ENCODE measurements at places on chromosomes 11 and 22.

GRCh38 chr22:39661842-39662685 lies 91.5 kb downstream of the CACNA1I start:
- DNase-seq: peak; percentile 85

DNA sequence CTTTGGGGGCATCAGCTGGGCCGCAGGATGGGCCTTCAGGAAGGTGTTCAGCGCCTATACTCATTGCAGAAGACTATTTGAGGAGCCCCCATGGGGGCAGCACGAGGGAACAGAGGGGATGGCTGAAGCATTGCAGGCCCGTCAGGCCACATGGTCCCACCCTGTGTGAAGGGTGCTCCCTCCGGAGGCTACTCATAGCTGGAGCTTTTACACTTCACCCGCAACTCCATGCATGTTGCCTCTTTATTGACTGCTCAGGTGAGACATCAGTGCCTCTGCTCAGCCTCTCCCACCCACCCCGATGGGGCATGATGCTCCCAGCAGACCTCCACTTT lies 1500.9 kb downstream of the TBC1D22A start:
- no peak for DNase-seq

- no peak for DNase-seq
Measured at GRCh38 chr22:32661296-32661695, 140.2 kb upstream of the TIMP3 start.

- DNase-seq: no peak
Measured at GRCh38 chr11:134665571-134666270, 253.7 kb upstream of the B3GAT1 start.

- DNase-seq: no peak
Measured at GRCh38 chr11:24900514-24900913, 403.7 kb downstream of the LUZP2 start.
